ENCODE measurements at places on chromosomes 1 and 21.

- DNase-seq, result no peak
These were observed 165.5 kb downstream of the SNX7 start for GRCh38 chr1:98827041-98827440.

DNA sequence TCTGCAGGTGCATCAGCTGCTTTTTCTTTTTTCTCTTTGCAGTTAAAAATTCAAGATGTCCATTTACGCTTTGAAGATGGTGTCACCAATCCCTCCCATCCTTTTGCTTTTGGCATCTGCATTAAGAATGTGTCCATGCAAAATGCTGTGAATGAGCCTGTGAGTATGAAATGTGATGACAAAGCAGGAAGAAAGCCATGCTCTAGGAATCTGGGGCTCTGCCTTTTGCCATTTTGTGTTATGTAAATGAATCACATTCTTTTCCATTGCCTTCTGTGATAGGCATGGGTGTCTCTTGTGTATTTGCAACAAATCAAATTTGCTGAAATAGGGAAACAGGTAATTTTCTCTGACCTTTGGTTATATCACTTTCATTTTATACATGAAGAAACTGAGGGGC is 19.4 kb downstream of the VPS13D start:
- DNase-seq, result no peak

DNA sequence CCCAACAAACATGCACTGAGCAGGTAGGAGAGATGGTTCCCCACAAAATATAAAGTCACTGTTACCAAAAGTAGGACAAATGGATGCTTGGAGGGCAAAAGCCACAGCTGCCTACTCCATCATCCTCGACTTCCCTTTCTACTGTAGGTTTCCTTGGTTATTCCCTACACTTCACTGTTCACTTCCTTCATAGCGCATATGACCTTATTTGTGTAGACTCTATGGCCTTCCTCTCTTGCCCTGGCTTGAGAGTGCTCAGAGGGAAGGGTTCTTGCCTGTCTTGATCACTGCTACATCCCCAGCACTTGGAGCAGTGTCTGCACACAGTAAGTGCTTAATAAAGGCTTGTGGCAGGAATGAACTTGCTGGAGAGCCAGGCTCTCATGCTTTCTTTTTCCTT is 14.6 kb upstream of the TRNP1 start:
- peak; percentile 59 for DNase-seq

- DNase-seq, result no peak
These were observed 128.2 kb downstream of the NFIA start for GRCh38 chr1:61210435-61211154.

- DNase-seq, result no peak
These were observed 16.7 kb upstream of the KCNJ6 start for GRCh38 chr21:37932936-37933335.

- no peak for DNase-seq
These were observed 19.7 kb upstream of the KCNC4 start for GRCh38 chr1:110190282-110190929.

GRCh38 chr1:38806090-38806489 is 53.5 kb downstream of the RRAGC start:
- DNase-seq, result no peak

DNA sequence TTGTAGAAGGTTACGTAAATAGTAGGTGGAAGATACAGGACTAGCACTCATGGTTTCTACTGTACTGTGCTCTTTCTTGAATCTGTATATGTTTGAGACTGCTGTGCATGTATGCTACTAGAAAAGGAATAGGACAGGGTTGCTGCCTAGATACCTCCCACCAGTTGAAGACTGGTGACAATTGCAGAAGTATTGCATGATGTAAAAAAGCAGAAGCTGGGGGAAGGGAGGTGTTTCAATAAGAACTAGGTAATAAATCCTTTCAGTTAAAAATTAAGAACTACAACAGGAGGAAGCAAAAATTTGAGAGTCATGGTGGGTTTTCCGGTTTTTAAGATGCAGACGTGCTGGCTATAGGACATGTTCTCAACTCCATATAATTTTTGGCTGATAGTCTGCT is 88.1 kb downstream of the CCDC30 start:
- peak; percentile 77 for DNase-seq

GRCh38 chr1:211699059-211699458 is 23.6 kb upstream of the NEK2 start:
- DNase-seq, result no peak

DNA sequence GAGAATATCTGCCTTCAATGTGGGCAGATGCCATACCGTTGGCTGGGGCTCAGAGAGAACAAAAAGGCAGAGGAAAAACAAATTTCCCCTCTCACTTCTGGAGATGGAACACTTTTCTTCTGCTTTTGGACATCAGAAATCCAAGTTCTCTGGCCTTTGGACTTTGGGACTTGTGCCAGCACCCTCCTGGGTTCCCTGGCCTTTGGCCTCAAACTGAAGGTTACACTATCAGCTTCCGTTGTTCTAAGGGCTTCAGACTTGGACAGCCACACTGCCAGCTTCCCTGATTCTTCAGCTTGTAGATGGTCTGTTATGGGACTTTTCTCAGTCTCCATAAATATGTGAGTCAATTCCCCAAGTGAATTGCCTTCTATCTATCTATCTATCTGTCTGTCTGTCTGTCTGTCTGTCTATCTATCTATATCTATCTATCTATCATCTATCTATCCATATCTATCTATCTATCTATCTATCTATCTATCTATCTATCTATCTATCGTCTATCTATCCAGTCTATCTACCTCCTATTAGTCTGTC is 778.1 kb upstream of the TMPRSS15 start:
- DNase-seq, result no peak

GRCh38 chr21:43593078-43593477 is 66.2 kb downstream of the HSF2BP start:
- DNase-seq, result no peak

DNA sequence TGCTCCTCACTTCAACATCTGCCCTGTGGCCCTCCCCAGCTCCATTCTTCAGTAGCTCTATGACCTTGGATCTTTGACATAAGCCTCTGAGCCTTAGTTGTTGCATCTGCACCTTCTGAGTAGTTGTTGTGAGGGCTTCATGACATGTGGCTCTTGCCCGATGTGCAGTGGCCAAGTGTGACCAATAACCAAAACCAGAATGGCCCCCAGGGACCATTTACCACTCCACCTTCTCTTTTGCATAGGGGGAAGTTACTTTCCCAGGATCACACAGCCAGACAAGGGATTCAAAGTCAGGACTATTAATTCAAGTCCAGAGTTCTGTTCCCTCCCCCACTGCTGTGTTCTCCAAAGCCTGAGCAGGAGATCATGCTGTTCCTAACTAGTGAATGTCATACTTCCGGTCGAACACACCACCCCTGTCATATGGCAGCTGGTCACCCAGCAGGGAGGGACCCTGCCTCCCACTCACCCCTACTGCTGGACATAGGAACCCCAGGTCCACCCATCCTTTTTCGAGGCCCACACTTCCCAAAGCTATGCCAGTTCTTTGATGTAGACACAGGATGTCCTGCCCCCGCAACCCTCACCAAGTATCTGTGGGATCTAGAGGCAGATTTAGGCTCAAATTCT is 4.0 kb downstream of the FGR start:
- DNase-seq, result peak; percentile 95

DNA sequence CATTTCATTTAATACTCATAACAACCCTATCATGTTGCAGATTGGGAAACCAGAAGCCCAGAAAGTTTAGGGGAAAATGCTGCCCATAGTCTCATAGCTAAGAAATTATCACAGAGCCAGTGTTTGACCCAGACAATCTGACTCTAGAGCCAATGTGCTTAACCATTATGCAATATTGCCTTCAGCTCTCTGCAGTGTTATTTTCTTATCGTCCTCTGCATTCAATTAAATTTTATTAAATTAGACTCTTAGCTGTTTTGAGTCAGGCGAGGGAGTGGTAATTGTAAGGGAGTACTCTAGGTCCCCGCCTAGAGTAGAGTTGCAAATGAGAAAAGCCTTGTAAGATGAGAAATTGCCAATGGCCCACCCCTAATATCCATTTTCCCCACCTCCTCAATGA is 191.1 kb downstream of the TTLL7 start:
- DNase-seq, result no peak

DNA sequence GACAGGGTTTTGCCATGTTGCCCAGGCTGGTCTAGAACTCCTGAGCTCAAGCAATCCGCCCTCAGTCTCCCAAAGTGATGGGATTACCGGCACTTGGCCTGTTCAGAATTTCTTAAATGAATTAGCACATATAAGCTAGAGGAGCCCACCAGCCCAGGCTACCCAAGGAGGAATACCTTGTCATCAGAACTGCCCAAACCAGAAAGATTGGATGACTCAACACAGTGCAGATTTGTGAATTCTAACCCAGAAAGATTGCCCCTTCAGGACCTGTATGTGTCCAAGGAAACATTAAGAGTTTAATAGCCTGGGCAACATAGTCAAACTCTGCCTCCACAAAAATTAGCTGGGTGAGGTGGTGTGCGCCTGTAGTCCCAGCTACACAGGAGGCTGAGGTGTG is 14.0 kb upstream of the LIN9 start:
- no peak for DNase-seq

- no peak for DNase-seq
These were observed 106.4 kb downstream of the IFI44 start for GRCh38 chr1:78755986-78756385.

DNA sequence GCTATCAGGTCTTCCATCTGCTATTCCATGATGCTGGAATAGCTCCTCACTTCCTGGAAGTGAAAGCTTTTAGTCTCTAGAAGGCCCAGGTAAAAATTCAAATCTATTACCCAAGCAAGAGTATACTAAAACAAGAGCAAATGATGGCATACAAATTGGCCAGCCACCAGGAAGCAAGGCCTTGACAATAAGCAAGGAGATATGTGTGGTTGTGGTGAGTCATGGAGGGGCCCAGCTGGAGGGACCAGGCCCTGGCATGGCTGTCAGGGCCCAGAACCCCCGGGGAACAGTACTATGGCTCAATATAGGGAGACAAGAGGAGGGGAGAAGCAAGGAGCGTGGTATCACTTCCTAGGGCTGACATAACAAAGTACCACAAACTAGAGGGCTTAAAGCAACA is 358.7 kb downstream of the RRAGC start:
- DNase-seq, result no peak

- DNase-seq, result peak; percentile 88
These were observed 2.8 kb upstream of the ZC3H12A start for GRCh38 chr1:37471345-37472231.

- no peak for DNase-seq
These were observed 49.7 kb downstream of the ODF2L start for GRCh38 chr1:86346388-86346787.

DNA sequence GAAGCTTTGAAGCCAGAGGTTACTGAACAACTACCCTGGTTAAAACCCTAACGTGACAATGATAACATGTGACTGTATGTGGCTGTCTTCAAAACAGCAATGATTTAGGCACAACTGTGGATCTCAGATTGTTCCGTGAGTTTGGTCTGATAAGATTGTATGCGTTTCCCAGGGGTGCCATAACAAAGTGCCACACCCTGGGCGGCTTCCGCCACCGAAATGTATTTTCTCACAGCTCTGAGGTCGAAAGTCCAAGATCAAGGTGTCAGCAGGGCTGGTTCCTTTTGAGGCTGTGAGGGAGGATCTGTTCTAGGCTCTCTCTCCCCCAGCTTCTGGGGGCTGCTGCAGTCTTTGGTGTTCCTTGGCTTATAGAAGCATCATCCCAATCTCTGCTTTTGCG is 29.5 kb upstream of the ERG start:
- DNase-seq, result no peak

DNA sequence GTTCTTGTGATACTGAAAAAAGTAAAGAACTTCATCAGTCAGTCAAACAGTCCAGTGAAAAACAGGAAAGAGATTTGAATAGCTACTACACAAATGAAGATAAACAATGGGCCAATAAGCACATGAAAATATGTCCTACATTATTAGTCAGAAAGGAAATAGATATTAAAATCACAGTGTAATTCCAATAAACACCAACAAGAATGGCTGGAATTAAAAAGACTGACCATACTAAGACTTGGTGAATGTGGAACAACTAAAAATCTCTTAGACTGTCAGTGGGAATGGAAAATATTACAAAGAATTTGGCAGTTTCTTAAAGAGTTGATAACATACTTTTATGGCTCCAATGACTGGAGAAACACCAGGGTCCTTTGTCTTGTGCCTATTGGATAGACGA is 241.8 kb upstream of the USP24 start:
- DNase-seq, result no peak

DNA sequence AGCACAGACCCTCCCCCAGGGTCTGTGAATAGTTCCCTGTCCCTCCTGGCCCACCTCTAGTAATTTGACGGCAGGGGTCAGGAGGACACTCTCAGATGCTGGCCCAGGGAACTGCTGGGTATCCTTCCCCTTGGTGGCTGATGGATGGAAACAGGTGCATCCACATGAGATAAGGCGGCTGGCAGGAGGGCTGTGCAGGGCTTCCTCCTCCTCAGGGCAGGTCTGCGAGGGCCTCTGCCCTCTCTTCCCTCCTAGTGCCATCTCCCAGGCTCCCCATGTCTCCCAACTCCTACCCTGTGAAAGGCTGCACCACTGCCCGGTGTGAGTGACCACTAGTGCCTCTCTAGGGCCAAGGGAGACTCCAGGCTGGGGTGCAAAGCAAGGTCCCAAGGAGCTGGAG is 123.9 kb downstream of the GLIS1 start:
- no peak for DNase-seq

- no peak for DNase-seq
These were observed 110.3 kb downstream of the TIAM1 start for GRCh38 chr21:31233711-31234110.

GRCh38 chr1:156050376-156050775 is 3.2 kb downstream of the UBQLN4 start:
- DNase-seq, result no peak

DNA sequence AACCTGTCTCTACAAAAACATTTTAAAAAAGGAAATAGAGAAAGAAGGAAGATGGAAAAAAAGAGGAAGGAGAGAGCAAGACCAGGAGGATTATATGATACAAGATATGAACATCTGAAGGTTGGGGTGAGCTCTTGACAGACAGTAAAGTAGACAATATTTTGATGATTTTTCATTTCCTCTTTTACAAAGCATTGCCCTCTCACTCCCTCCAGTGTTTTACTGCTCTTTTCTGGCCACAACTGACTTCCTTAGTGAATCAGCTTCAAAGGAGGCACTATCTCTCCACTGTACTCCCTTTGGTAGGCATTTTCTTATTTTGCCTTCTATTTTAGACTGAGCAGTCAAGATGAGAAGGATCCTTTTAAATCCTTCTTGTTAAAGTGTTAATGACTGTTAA is 296.7 kb downstream of the KCTD3 start:
- DNase-seq, result no peak

- no peak for DNase-seq
These were observed 655.8 kb downstream of the BRINP3 start for GRCh38 chr1:189821833-189822232.

GRCh38 chr1:27122652-27123051 is 32.3 kb downstream of the SLC9A1 start:
- DNase-seq, result peak; percentile 56

GRCh38 chr1:20137055-20137454 is 2.1 kb upstream of the PLA2G2F start:
- no peak for DNase-seq

GRCh38 chr1:183913567-183913993 is 108.7 kb downstream of the RGL1 start:
- peak; percentile 35 for DNase-seq

GRCh38 chr1:183247066-183247465 is 61.0 kb downstream of the LAMC2 start:
- peak; percentile 5 for DNase-seq

GRCh38 chr21:34730756-34731445 is 62.1 kb downstream of the CLIC6 start:
- no peak for DNase-seq

GRCh38 chr1:205325334-205325884 is 3.9 kb upstream of the NUAK2 start:
- peak; percentile 69 for DNase-seq
